ENCODE measurements at places on chromosomes 16 and 17. TPM values are rescaled to one million over a fixed set of nuclear protein-coding genes. Genes with fewer than 3 reads are reported as not detected.

GRCh38 chr17:6048486-6048885 lies 21.7 kb upstream of the WSCD1 start:
- DNase-seq, result no peak

GRCh38 chr17:27756467-27757371 lies 43.6 kb downstream of the NOS2 start:
- DNase-seq, result no peak

DNA sequence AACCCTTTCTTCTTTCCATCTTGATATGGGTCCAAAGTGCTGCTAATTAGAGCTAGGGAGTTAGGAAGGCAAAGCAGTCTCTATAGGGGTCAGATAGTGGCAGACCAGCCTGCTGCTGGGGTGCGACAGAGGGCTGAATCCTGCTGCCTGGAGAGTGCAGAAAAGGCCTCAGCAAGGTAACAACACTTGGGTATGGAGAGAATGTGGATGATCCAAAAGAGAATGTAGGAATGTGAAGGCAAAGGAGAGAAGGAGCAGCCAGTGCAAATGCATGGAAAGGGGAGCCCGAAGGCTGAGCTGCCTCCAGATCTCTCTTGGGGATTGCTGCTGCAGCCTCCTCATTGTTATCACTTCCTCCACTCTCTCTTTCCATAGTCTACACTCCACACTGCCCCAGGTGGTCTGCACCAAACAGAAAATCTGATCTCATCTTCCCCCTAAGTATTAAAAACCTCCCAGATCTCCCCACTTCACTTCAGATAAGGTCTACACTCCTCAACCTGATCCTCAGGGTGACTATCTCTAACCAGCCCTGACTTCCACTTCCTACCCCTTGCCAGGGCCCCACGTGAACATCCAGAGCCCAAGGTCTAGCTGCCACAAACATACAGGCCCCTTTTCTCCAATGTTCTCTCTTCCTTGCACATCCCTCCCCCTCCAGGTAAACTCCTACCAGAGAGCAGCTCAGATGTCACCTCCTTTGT lies 28.8 kb downstream of the TOM1L2 start:
- DNase-seq, result no peak

DNA sequence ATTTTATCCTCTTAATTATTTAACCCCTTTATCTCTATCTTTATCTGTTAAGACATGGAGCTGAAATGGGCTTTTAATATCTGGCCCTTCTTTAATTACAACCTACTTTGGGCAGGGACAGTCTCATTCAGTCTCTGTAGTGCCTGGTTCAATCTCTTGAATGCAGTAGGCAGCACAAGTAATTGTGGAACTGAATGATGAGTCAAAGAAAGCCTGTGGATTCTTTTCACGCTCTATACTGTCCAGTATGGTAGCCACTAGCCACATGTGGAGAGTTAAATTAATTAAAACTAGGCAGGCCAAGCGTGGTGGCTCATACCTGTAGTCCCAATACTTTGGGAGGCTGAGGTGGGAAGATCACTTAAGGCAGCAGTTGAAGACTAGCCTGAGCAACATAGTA lies 9.3 kb downstream of the BPTF start:
- no peak for DNase-seq

DNA sequence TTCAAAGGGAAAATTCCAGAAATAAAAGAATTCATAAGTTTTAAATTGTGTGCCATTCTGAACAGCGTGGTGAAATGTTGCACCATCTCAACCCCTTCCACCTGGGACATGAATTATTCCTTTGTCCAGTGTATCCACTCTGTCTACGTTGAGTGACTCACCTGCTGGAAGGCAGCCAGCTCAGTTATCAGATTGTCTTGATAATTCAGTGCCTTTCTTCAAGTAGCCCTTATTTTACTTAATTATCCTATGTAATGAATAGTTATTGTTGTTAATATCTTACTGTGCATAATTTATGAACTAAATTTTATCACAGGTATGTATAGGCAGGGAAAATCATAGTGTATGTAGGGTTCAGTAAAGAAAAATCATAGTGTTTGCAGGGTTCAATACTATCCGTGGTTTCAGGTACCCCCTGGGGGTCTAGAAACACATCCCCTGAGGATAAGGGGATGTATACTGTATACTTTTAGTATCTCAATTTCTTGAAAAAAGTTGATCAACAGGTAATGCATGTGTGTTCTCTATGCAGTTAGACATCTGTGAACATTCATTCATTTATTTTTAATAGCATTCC lies 7.7 kb upstream of the PCTP start:
- DNase-seq, result no peak

GRCh38 chr17:69606142-69606800 lies 191.8 kb downstream of the MAP2K6 start:
- no peak for DNase-seq

GRCh38 chr17:4545217-4545951 lies 9.8 kb downstream of the MYBBP1A start:
- no peak for DNase-seq

- no peak for DNase-seq
Observed at GRCh38 chr16:46712911-46713310, 23.5 kb downstream of the ORC6 start.

GRCh38 chr16:79282806-79283205 lies 317.7 kb downstream of the MAF start:
- DNase-seq, result no peak

DNA sequence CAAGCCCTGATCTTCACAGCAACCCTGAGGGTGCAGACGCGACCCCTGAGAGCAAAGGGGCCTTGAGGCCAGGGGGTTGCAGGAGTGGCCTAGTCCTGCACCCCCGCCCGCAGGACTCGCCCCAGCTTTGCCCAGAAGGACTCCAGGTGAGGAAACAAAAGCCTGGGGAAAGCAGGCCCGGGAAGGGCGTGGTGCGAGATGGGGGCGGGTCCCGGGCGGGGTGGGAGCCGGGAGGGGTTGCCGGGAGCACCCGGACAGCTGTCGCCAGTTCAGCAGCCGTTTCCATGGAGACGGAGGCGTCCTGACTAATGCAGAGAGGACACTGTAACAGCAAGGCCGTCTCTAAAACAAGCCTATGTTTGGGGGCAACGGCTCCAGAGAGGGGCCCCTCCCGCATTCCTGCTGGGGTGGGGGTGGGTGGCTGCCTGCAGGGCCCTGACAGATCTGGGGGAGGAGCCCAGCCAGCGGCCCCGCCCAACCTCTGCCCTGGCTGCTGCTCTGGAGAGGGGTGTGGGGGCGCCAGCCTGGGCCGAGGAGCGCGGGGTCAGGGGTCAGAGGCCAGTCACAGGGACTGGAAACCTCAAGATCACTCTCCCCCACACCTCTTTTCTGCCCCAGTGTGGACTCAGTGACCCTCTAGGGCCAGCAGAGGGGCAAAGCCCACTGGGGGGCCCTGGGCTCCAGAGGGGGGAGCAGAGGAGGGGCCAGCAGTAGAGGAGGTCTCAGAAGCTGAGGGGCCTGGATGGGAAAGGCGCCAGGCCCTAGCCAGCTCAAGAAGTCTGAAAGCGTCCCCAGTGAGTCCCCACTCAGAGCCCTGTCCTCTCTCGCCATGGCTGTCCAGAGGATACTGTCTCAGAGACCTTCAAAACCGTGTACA lies 3.1 kb upstream of the TPPP3 start:
- DNase-seq, result peak; percentile 81

GRCh38 chr17:48001197-48001596 lies 30.3 kb downstream of the CDK5RAP3 start:
- DNase-seq, result no peak

DNA sequence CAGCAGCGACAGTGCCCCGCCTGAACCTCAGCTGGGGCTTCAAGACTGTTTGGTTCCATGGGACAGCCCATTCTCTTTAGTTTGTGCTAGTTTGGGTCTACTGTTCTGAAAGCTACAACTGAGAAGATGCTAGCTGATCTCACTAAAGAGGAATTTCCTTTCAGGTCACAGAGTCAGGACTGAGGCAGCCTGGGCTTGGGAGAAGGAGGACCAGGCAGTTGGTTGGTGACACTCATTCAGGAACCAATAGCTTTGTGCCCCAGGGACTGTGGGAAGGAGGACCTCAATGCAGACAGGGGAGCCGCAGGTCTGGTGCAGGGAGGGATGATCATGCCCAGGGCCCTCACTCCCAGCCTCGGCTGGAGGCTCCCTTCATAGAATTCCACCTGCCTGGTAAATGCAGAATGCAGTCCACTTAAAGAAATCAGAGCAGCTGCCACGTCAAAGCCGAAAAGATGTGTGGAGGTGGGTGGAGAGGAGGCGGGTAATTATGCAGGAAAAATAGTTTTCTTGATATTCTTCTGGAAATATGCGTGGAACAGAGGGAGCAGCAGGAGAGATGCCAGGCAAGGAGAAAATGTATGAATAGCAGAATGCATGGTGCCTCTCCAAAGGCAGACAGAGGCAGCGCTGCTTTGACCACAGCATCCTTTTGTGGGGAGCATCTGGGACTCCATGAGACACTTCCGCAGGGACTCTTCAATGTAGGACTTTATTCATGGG lies 32.6 kb upstream of the ZFP90 start:
- DNase-seq, result no peak

- DNase-seq, result no peak
Observed at GRCh38 chr17:66240630-66241029, 11.4 kb upstream of the APOH start.

DNA sequence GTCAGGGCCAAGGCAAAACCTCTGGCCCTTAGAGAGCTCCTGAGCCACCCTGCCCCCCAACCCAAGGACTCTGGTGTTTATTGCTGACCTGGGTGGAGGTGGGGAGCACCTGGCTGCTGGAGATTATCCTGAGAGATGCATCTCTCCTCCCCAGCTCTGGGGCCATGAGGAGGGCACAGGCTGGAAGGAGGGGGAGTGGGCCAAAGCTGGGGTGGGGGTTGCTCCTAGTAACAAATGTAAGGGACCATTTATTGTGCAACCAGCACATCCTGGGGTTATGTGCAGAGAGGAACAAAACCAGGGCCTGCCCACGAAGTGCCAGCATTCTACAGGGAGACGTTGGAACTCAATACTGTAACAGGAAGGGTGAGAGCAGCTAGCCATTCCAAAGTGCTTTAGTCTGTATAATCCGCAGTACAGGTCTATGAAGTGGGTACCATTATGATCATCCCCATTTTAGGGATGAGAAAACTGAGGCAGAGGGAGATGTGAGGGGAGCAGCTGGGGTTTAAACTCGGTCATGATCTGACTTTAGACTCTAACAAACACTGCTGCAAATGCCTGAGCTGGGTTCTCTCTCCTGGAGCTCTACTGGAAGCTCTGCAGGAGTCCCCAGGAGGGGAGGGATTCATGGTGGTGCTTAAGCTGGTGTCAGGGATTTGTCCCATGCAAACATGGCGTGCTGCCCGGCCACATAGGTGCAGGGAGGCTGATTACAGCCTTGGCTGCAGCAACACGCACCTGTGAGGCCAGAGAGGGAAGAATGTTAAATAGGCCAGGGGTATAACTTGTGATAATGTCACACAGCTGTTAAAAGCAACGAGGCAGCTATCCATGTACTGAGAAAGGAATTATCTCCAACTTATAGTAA lies 1.4 kb upstream of the RHBDF2 start:
- DNase-seq, result no peak

DNA sequence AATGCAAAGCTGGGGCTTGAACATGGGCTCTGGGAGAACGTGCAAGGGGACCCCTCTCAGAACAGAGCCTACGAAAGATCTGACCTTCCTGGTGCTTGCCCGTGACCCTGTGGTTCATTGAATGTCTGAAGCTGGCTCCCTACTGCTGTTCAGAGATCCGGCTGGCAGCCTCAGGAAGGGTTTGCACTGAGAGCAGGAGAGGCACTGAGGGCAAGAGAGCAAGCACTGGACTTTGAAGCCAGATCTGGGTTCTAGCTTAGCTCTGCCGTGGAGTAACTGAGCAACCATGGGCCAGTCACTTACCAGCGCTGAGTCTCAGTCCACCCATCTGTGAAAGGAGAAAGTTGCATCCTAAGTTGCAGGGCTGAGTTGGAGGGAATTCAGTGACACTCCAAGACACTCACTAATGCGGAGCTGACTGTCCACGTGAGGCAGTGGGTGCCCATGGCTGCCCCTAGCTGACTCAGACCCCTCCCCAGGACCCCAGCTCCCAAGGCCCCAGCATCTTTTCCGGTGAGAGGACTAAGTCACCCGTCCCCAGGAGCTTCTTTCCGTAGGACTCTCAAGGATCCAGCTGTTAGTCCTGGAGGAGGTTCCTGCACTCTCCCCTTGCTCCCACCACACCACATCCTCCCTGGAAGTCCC lies 41.3 kb downstream of the BEAN1 start:
- DNase-seq, result no peak

GRCh38 chr17:38605841-38606645 lies at the start of gene SRCIN1:
TSS of gene SRCIN1 (minus strand) at chr17:38605952. CDS start at chr17:38605705, 247 bp downstream.
- no peak for DNase-seq

DNA sequence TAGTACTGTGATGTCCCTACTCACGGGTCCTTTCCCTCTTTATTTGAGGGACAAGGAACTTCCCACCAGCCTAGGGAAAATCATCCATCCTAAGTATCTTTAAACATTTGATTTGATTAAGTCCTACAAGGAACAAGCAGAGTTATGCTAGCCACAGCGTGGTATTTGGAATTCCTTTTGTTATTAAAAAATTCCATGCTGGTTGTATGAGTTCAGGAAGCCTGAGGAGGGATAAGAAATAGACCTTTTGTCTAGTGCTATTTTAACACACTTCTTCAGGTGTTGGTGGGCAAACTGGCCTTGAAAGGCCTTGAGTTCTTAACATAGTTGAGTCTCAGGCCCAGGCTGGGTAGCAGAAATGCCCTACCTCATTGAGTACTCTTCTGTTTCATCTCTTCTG lies 105.4 kb upstream of the TBX2 start:
- no peak for DNase-seq

- no peak for DNase-seq
Observed at GRCh38 chr17:14749269-14749668, 448.4 kb downstream of the HS3ST3B1 start.

DNA sequence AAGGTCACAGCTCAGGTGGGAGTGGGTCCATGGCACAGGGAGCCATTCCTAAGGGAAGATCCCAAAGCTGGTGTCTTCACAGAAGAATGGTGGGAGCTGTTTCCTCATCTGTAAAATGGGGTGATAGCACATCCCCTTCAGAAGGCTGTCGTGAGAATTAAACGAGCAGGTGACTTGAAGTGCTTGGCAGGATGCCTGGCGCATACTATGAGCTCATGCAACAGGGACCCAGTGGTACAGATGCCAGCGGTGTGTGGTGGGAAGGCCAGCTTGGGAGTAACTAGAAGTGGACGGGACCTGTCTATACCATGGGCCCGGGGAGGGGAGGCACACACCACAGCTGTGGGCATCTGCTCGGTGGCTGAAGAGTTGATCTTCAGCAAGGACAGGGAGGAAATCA lies 189.3 kb upstream of the TNRC6C start:
- DNase-seq, result no peak

GRCh38 chr17:80955671-80956280 lies 35.9 kb upstream of the CHMP6 start:
- DNase-seq, result no peak

PRR35 gene
- not detected for total RNA-seq

SLC9A5 gene
- 0.32 TPM for total RNA-seq

ADAMTS18 gene
- 6.7 TPM for total RNA-seq

NOD2 gene
- total RNA-seq, result 1.5 TPM

GCGR gene
- not detected for total RNA-seq

WSCD1 gene
- total RNA-seq, result 6.8 TPM

FOXF1 gene
- total RNA-seq, result 28.9 TPM

Data from urinary bladder (tissue), 4 donors.